Activated CD4-positive, alpha-beta T cell treated with anti-CD3 and anti-CD28 coated beads, Interleukin-2, amount 50 U/mL, for 16 hours (primary cell): ENCODE measurements at places on chromosomes 5 and 9.

DNA sequence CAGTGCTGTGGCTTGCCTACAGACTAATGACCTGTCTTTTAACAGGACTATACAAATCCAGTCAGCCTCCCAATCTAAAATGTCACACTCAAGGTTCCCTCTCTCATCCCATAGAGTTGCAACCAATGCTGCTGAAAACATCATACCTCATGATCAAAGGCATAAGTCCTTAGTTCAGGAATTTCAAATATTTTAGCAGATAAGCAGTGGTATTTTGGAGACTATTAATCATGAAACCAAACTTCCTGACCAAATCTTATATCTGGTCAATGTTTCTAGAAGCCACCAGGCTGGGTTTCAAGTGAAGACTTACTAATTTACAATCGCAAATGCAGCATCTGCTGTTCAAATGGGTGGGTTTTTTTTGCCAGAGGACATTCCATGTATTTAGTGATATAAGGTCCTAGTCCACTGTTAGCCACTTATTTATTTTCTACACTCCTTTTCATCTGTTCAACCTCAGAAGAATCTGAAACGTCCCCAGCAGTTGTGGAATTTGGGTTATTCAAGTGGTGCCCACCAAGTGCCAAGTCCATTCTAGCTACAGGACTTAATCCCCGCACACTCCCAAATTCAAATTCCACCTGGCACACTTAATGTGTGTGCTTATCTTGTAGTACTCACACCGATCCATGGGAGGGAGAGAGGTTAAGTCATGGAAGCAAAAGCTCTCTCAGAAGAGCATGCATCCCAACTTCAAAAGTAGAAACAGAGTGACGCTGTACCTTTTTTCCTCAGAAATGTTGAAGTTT lies 5.8 kb downstream of the TAS2R1 start:
- DNase-seq: no peak

- no peak for DNase-seq
These were observed 146.7 kb upstream of the COL5A1 start for GRCh38 chr9:134494905-134495304.

- no peak for DNase-seq
These were observed 131.3 kb upstream of the CCDC180 start for GRCh38 chr9:97176206-97176605.

DNA sequence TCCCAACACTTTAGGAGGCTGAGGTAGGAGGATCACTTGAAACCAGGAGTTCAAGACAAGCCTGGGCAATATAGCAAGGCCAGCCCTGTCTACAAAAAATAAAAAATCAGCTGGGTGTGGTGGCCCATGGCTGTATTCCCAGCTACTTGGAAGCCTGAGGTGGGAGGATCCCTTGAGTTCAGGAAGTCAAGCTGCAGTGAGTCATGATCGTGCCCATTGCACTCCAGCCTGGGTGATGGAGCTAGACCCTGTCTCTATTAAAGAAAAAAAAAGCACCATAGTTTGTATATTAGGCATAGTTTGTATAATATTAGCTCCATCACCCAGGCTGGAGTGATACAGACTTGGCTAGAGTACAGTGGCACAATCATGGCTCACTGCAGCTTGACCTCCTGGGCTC lies 9.6 kb upstream of the NME5 start:
- no peak for DNase-seq

GRCh38 chr9:7980691-7981289 lies 181.2 kb upstream of the DMAC1 start:
- DNase-seq: peak; percentile 31

GRCh38 chr9:7171396-7172153 lies 413.8 kb downstream of the KDM4C start:
- no peak for DNase-seq

GRCh38 chr9:137685035-137685740 lies 66.4 kb downstream of the EHMT1 start:
- DNase-seq: no peak

GRCh38 chr9:35180801-35181200 lies 19.0 kb downstream of the UNC13B start:
- DNase-seq: no peak

DNA sequence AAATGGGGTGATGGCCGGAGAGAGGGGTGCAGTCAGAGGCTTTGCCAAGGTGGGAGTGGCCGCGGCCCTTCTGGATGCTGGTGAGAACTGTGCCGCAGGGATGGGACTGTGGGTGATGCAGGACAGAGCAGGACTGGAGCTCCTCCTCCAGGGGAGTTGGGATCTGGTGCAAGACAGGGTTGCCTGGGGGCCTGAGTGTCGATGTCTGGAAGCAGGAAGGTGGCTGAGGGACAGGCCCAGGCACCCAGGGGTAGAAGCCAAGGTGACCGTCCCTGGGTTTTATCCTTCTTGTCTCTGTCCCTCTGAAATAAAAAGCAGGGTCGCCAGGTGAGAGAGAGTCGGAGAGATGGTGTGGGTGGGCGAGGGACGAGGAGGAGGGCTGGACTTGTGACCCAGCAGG lies 89.1 kb upstream of the IER5L start:
- no peak for DNase-seq

DNA sequence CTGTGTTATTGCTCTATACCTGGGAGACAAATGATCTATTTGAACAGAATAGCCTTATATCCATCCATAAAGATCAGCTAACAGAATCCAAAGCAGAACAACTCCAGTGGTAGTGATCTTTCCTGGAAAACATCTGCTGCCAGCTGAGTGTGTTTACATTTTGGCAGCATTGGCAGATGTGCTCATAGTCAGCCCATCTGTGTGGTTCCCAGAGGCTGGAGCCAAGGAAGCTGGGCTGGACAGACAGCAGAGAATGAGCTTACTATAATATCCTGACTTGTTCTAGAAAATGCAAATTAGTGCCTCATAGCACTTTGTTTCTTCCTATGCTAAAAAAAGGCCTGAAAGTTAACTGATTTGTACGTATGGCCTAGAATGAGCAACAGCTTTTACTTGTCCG lies 99.7 kb downstream of the ST8SIA4 start:
- DNase-seq: no peak

DNA sequence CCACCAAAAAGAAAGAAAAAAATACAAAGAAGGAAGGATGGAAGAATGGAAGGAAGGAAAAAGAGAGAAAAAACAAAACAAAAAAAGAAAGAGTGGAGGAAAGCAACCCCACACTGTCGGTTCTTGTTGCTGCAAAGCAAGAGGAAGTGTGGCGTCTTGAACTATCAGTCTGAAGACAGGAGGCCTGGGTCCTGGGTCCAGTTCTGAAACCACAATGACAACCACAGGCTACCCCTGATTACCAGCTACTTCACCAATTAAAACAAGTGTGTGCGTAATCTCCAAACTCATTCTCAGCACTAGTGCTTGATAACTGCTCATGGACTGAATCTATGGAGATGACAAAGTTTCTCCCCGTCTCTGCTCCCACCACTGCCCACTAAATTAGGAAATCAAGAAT lies 93.7 kb downstream of the RASEF start:
- DNase-seq: no peak

- DNase-seq: peak; percentile 12
These were observed 212.0 kb downstream of the RAB3C start for GRCh38 chr5:58794875-58795274.

DNA sequence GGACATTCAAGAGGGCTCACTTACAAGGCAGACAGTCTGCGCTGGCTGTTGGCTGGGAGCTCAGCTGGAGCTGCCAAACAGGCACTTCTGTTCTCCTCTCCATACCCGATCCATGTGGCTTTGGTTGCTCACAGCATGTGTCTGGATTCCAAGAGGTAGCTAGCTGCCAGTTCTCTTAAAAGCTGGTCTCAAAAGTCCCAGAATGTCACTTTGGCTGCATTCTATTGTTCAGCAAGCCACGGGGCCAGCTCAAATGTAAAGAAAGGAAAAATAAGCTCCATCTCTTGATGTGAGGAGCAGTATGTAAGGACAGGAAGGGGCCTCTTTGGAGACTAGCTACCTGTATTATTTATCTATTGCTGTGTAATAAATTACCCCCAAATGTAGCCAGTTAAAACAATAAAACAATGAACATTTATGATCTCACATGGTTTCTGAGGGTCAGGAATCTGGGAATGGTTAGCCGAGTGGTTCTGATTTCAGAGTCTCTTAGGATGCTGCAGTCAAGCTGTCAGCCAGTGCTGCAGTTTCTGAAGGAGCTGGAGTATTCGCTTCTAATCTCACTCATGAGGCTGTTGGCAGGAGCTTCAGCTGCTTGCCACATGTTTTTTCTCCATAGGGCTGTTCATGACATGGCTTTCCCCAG lies 112.7 kb upstream of the CLINT1 start:
- no peak for DNase-seq

GRCh38 chr5:57844410-57844809 lies 361.8 kb upstream of the ACTBL2 start:
- DNase-seq: no peak

DNA sequence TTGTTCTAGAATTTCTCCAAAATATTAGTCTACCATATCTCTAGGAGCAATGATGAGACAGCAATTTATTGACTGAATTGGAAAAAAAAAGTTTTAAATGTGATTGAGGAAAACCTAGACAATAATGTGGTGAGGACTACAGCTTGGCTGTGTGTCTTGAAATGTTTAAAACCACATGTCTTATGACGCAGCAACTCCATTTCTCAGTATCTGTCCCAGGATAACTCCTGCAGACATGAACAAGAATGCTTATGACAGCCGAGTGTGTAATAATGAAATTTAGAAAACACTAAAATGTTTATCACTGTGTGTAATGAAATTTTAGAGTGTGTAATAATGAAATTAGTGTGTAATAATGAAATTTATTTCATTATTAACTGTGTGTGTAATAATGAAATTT lies 254.1 kb upstream of the DAPK1 start:
- DNase-seq: peak; percentile 22

- DNase-seq: no peak
These were observed 633.5 kb downstream of the DTWD2 start for GRCh38 chr5:118354797-118355196.

DNA sequence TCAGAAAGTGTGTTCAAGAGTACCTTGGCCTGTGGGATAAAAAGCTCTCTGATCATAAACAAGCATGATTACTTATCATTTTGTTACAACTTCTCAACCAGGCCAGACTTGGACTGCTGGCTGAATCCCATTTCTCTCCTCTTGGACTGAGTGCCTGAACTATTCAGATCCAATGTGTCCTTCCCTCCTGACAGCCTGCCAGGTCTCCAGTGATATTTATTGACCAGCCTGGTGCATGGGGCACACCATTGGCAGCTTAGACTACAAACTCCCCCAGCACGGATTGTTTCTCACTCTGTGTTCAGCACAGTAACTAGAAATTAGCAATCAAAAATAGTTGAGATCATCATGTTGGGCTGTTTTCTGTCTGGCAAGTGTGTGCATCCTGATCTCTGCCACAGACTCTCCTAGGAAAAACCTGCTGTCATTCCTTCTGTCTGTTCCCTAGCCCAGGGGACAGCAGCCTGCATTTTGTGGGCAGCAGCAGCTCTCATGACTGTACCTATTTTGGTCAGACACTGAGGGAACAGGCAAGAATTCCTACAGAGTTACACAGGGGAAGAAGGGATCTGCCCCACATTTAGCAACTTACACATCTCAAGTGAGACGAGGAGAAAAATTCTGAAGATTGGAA lies 348.1 kb downstream of the ADAMTS6 start:
- no peak for DNase-seq

GRCh38 chr9:115810166-115810565 lies 343.4 kb upstream of the PAPPA start:
- no peak for DNase-seq

GRCh38 chr5:35819668-35820067 lies 37.0 kb upstream of the IL7R start:
- DNase-seq: no peak

DNA sequence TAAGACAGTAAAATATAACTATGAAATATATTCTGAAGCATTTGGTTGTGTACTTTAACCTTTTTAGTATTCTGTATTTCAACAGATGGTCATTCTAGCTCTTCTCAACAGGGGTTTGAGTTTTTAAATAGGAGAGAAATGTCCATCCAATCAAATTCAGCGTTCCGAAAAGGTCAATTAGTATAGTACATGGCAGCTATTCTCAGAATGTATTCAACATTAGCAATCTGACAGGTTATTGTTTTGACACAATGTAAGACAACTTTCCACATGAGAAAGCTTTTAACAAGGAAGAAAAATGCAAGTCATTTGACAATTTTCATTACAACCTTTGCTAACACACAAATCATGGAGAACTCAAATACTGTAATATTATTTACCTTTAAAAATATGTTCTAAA lies 996.3 kb upstream of the CDH10 start:
- DNase-seq: no peak

DNA sequence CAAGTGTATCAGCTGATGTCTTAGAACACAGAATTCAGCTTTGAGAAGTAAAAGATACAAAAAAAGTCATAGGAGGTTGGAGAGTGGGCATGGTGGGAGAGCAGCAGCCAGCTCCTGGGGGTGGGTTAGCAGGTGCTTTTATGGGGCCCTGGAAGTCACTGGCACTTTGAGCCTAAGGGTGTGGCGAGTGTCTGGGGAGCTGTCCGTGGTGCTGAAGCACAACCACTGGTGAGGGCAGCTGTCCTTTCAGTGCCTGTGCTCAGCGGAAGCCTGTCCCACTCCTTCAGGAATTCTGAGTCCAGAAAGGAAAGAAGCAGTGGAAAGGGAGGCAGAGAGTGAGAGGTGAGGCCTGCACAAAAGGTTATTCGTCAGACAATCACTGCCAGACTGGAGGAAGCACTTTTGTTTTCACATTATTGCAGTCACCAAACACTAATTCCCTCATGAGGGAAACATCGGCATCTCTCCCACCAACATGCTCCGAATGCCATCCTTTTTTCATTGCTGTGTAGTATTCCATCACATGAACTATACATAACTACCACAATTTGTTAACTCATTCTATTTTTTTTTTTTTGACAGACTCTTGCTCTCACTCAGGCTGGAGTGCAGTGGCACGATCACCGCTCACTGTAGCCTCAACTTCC lies 59.4 kb upstream of the RAPGEF1 start:
- DNase-seq: peak; percentile 35

DNA sequence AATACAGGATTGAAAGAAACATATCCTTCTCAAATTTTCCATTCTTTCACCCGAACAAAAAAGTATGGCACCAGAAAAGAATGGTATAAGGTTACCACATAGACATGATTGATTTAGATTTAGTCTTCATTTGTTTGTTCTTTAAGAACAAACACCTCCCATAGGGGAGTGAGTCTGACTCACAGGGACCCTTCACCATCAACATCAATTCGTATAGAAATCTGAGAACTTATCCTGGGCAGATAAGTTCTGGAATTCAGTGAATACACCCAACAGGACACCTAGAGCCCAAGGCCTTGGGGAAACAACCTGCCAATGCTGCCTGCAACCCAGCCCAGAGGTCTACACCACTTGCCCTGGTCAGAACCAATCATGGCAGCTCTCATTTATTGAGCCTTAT lies 46.2 kb downstream of the LHFPL2 start:
- no peak for DNase-seq

DNA sequence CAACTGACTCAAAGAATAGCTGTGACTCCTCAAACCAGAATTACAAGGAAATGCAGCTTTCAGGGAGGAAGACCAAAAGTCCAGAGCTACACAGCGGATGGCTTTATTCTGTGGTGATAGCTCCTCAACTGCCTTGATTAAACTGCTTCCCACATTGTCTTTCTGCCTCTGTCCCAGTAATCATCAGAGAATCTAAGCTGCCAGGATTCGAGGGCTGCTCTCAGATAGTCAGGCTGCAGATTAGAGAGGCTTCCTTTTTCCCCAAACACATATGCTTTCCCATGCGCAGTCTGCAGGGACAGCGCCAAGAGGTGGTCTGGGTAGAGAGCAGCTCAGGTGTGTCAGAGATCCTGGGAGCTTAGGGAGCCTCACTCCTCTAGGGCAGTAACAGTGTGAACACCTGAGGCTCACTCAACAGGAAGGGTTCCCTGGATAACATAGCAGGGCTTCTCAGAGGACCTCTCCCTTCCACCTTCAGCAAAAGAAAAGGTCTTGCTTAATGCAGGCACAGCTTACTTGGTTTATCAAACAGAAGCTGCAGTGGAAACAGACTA lies 439.9 kb upstream of the TLE4 start:
- DNase-seq: no peak

GRCh38 chr5:34042321-34042720 lies 692 bp downstream of the C1QTNF3 start:
- no peak for DNase-seq
